ENCODE measurements at places on chromosomes 2 and 18. TPM values are rescaled to one million over a fixed set of nuclear protein-coding genes. Genes with fewer than 3 reads are reported as not detected.

Gene DPP10
- total RNA-seq, result not detected

Gene GREB1
- 0.34 TPM for total RNA-seq

Gene KCNG3
- total RNA-seq, result not detected

Gene ACADL
- not detected for total RNA-seq

Gene CXCR1
- total RNA-seq, result not detected

Measured in mammary microvascular endothelial cell (primary cell).